ENCODE measurements at places on chromosomes 2 and 18.

DNA sequence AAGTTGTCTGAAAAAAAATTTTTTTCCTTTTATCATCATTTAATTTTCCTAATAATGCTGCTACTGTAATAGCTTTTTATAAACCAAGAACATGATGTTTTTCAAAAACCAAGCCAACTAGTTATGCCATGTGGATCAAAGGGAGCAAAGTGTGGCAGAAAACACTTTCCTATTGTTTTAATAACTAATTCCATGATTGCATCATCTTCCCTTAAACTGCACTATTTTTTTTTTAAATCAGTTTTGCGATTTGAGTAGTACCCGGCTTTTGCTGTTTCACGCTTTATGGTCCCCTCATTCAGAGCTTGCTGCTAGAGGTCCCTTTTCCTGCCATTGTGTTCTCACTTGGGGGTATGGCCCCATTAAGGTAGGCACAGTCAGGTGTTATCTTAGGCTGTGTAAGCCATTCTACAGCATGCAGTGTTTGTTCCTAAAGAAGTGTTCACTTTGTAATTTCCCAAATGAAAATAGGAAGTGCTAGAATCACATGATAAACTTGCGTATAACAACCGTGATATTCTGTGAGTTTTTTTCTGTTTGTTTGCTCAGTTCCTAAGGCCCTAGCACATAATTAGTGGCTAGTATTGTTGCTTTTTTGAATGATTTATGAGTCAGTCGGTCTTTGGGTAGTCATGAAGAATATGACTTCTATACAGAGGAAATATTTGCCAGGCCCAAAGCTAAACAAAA is 225.8 kb downstream of the PTGR3 start:
- peak; percentile 71 for DNase-seq

DNA sequence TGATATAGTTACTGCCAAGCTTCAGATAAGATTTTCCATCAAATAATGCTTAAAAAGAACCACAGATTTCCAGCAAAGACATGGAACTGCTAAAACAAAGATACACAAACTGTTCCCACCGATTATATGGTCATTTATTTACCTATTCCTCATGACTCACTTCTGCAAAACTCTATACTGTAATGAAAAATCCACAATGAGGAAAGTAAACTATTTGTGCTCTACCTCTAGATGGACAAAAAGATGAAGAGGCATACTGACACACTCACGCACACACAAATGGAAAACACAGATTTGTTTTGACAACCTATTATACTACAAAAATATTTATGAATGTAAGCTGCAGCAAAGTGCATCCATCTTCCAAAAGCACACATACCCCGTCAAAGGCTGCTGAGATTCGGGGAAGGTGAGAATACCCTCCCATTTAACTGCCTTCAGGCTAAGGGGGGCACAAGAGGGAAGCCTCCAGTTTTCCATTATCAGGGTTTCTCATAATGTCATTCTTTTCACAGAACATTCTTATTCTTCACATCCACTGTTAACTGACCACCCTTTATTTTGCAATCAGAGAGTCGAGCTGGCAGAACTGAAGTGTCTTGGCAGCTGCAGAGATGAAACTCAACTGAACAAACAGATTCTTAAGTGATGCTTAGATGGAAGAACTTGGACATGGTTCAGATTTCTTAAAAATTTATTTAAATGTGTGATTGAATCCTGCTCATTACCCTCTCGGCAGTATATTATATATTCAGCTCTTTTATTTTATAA is 115.9 kb upstream of the TANK start:
- no peak for DNase-seq

GRCh38 chr2:19439081-19439480 is 80.7 kb upstream of the OSR1 start:
- no peak for DNase-seq

DNA sequence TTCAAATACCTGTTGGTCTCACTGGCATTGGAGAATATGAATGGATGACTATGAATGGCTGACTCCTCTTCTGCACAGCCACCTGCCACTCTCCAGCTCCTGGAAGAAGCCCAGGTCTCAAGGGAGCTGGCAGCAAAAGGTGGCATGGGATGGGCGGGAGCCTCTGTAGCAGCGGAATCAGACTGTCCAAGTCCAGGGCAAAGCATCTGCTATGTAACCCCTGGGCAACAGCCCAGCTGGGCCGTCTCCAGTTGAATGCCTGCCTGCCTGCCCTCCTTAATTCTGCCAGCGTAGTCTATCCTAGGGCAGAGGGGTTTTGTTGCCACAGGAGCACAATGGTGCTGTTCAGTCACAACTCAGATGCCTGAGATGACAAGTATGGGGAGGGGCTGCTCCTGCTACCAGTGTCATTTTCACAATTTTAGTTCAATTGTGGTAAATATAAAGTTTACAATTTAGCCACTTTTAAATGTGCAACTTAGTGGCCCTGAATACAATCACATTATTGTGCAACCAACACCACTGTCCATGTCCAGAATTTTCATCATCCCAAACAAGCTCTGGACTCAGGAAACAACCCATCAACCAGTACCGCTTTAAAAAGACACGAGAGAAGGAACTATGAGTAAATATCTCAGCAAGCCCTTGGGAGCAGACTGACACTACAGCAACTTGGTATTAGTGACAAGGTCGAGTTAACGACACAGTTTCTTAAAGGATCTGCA is 115.2 kb downstream of the MYO5B start:
- peak; percentile 76 for DNase-seq

DNA sequence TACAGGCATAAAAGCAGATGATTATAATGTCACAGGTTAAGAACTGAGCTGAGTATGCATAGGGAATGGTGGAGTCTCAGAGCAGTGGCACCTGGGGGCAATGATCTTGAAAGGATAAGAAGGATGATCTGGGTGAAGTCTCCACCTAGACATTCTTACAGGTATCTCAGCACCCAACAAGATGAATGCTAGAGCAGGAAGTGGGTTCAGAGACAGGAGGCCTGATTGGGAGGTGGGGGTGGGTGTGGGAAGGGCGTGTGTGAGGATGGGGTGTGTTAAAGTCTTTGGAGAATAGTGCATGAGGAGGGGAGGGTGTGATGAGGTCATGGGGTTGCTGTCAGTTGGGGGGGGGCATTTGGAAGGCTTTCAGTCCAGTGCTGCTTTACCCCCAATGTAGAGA is 78.8 kb upstream of the UPP2 start:
- DNase-seq: no peak

GRCh38 chr2:164793529-164793928 is 48.1 kb downstream of the COBLL1 start:
- no peak for DNase-seq

- DNase-seq: no peak
Measured at GRCh38 chr2:206971805-206972204, 32.5 kb downstream of the CPO start.

GRCh38 chr18:47964053-47964452 is 33.6 kb upstream of the SMAD2 start:
- DNase-seq: no peak

GRCh38 chr18:63882333-63883141 is 5.0 kb upstream of the SERPINB2 start:
- DNase-seq: no peak

GRCh38 chr2:219603771-219604170 is 6.1 kb downstream of the STK11IP start:
- no peak for DNase-seq

- no peak for DNase-seq
Measured at GRCh38 chr2:64699712-64700111, 46.0 kb upstream of the SERTAD2 start.

Data from NCI-H1105 (cell line).